ENCODE measurements at places on chromosomes 1 and 21. TPM values are rescaled to one million over a fixed set of nuclear protein-coding genes. Genes with fewer than 3 reads are reported as not detected.

Gene ZNF683
- not detected for total RNA-seq

Gene DNALI1
- total RNA-seq, result 22.1 TPM

Gene MOV10
- 48.3 TPM for total RNA-seq

Gene DAP3
- 58.0 TPM for total RNA-seq

Gene HLX
- total RNA-seq, result 3.1 TPM

Gene IL10
- not detected for total RNA-seq

Gene TCP10L
- total RNA-seq, result 2.4 TPM

Gene TFB2M
- total RNA-seq, result 8.1 TPM

Gene PIGP
- 29.3 TPM for total RNA-seq

Gene F13B
- not detected for total RNA-seq

Gene HSD3B2
- total RNA-seq, result 0.23 TPM

Gene MYOG
- total RNA-seq, result not detected

Gene OXCT2
- total RNA-seq, result 2.0 TPM

Gene FUBP1
- 169 TPM for total RNA-seq

Gene RPTN
- total RNA-seq, result not detected

Gene CNKSR1
- 6.6 TPM for total RNA-seq

Gene KIF26B
- 4.0 TPM for total RNA-seq

Gene NR0B2
- total RNA-seq, result not detected

Gene FCMR
- total RNA-seq, result 8.4 TPM

Gene ACTN2
- 1.8 TPM for total RNA-seq

Gene C1orf94
- not detected for total RNA-seq

Gene AADACL4
- total RNA-seq, result not detected

Gene CFAP74
- 0.62 TPM for total RNA-seq

Gene C1orf141
- total RNA-seq, result 3.9 TPM

Gene NCMAP
- 0.40 TPM for total RNA-seq

Gene MPL
- 2.6 TPM for total RNA-seq

Data from ovary (tissue), 10 donors.